ENCODE measurements at places on chromosomes 7 and 10. TPM values are rescaled to one million over a fixed set of nuclear protein-coding genes. Genes with fewer than 3 reads are reported as not detected.

DNA sequence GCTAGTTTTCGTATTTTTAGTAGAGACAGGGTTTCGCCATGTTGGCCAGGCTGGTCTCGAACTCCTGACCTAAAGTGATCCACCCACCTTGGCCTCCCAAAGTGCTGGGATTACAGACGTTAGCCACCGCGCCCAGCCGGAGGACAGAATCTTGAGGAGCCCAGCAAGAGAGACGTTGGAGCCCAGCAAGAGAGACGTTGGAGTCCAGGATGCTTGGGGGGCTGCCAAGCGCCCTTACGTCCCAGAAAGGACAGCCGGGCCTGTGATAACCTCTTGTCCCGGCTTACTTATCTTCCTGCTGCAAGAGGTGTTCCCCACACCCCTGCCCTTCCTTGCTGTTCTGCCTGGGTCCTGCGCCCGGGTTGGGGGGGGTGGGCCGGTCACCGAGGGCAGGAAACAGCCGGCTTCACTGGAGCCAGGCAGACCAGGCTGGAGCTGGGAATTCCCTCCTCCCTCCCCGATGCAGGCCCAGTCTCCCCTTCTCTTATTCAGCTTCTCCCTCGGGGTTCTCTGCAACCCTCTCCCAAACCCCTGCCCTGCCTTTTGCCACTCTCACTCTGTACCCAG, 1.9 kb upstream of the EPHB4 start:
- DNase-seq: peak; percentile 44

GRCh38 chr10:77529050-77529576, 108.5 kb downstream of the KCNMA1 start:
- DNase-seq: no peak

- no peak for DNase-seq
Measured at GRCh38 chr7:16455591-16455990, 9.9 kb downstream of the SOSTDC1 start.

DNA sequence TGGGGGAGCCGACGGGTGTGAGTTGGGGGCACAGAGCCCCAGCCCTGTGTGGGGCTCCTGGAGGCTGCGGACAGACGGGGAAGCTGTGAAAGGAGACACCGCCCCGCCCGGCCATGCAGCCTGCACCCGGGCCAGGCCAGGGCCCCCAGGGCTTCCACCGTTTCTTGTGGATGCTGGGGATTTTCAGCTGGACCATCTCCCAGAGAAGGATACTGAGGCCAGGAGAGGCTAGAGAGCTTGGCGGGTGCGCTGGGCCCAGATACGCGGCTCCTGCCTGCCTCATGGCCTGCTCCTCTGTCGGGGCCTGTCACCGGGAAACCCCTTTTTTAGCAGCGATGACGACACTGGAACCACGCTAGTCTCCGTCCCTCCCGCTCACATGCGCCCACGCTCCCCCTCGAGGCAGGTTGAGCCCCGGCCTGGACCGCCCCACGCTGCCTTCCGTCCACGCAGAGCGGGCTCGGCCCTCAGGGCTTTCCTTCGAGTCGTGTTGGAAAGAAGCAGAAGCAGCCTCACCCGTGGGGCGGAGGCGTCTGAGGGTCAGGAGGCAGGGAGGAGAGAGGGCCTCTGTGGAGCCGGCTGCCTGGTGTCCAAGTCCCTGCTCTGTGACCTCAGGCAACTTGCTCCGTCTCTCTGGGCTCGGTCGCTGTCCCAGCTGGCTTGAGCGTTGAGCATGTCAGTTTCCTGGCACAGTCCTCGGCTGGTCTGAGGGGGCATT, 11.7 kb downstream of the TMEM184A start:
- DNase-seq: no peak

DNA sequence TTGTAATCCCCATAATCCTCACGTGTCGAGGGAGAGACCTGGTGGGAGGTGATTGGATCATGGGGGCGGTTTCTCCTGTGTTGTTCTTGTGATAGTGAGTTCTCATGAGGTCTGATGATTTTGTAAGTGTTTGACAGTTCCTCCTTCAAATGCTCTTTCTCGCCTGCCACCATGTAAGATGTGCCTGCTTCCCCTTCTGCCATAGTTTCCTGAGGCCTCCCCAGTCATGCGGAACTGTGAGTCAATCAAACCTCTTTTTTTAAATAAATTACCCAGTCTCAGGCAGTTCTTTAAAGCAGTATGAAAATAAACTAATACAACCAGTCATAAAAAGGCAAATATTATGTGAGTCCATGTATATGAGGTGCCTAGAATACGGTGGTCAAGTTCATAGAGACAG, 87.5 kb downstream of the FRMD4A start:
- no peak for DNase-seq

GRCh38 chr7:144622745-144623144, 213.1 kb downstream of the TPK1 start:
- no peak for DNase-seq

DNA sequence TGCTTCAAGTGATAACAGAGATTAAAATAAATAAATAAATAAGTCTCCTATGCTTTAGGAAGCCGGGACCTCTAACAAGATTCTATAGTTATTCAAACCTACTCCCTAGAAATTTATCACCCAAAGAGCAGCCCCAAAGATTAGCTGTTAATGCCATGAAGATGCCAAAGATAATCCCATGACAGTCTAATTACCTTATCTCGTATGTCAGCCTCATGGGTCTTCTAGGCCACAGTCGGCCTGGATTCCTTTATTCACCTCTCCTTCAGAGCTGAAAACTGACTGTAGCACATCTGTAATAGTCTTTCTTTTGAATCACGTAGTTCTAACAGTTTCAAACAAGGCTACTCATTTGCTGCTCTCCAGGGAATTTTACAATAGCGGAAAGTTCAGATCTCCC, 24.2 kb downstream of the COL1A2 start:
- no peak for DNase-seq

GRCh38 chr7:156545979-156546378, 94.6 kb upstream of the RNF32 start:
- DNase-seq: no peak

GRCh38 chr7:555551-556160, 36.0 kb upstream of the PDGFA start:
- DNase-seq: no peak

DNA sequence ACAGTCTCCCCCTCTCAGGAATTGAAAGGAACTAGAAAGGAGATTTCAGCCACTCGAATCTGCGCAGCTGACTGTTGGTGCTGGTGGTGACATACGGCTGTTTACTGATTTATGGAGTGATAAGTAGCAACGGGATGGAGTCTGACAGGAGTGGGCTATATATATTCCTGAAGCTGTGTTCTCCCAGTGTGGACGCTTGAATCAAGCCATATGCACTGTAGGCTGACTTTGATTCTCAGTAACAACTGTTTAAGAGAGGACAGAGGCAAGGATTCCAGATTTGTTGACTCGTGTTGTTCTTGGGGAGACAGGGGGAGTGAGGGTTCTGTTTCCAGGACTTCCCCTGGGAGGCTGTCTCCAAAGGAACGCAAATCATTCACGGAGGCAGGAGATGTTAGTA, 260.1 kb upstream of the AUTS2 start:
- no peak for DNase-seq

DNA sequence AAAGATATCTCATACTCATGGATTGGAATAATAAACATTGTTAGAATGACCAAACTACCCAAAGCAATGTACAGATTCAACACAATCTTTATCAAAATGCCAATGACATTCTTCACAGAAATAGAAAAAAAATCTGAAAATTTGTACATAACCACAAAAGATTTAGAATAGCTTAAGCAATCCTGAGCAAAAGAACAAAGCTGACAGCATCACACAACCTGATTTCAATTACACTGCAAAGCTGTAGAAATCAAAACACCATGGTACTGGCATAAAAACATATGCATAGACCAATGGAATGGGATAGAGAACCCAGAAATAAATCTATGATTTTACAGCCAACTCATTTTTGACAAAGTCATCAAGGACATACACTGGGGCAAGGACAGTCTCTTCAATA, 130.0 kb upstream of the TMEM72 start:
- no peak for DNase-seq

DNA sequence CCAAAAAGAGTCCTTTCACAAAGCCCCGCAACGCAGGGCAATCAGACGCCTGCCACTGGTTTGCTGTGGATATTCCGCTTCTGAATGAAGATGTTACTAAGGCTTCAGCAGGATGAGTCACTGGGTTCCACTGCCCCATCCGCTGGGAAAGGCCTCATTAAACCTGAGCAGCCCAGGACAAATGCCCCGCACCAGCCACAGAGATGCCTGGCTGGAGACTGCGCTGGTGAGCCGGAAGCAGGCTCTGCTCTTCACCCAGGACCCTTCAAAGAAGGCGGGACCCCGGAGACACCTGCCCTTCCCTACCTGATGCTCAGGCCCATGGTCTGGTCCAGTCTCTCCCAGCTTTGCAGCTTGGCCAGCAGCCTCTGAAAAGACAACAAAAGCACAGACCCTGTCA, 19.8 kb downstream of the MAD1L1 start:
- DNase-seq: no peak

- no peak for DNase-seq
Measured at GRCh38 chr7:108459922-108460551, 3.8 kb upstream of the NRCAM start.

- DNase-seq: no peak
Measured at GRCh38 chr10:77522268-77522809, 115.3 kb downstream of the KCNMA1 start.

- DNase-seq: no peak
Measured at GRCh38 chr10:93074597-93075368, 1.1 kb downstream of the CYP26A1 start.

DNA sequence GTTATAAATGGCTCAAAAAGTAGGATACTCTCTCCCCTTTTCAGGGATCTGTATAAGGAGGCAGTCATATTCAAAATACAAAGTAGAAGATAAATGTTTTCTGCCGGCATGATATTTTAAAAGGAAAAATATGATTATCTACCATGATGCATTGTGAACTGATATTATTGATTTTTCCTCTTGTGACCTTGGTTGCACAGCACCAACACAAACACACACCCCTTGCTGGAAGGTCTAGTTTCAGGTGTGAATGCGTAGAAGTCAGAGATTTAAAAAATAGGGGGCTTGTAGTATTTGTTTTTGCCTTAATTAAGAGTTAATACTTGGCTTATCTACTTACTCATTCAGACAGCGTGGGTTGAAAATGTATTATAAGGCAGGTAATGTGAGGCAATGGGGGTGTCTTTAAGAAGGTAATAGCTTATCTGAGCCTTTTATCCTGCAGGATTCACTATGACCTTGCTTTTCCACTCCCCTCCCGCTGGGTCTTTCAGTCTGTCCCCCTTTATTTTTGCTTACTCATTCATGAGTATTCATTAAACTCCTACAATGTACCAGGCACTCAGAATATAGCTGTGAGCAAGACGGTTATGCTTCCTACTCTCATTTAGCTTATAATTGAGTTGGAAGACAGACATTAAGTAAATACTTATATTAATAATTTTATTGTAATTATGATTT, 390.6 kb downstream of the SDK1 start:
- DNase-seq: no peak

- DNase-seq: no peak
Measured at GRCh38 chr7:502296-502695, 17.4 kb downstream of the PDGFA start.

GRCh38 chr7:24595671-24596418, 22.6 kb downstream of the PALS2 start:
- no peak for DNase-seq

DNA sequence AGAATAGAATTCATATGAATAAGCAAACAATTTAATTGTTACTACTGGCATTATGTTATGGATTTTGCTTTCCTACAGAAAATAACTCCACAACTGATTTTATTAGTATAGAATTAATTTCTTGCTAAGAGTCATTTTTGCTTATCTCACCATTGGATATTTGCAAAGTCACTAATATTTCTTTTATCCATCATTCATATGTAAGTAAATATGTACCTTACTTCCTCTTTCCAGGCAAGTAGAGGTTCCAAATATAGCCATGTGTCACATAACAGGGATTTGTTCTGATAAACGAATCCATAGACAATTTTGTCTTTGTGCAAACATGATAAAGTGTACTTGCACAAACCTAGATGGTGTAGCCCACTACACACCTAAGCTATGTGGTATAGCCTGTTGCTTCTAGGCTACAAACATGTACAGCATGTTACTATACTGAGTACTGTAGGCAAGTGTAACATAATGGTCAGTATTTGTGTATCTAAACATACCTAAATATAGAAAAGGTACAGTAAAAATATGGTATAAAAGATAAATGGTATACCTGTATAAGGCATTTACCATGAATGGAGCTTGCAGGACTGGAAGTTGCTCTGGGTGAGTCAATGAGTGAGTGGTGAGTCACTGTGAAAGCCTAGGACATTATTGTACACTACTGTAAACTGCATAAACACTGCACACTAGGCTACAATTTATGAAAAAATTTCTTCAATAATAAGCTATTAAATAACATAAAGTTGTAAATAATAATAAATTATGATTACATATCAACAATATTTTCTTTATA, 18.3 kb downstream of the KLLN start:
- DNase-seq: no peak

GRCh38 chr10:46097576-46098317, 51.7 kb upstream of the MSMB start:
- no peak for DNase-seq

GRCh38 chr10:132689721-132690360, 96.1 kb downstream of the NKX6-2 start:
- DNase-seq: no peak

- peak; percentile 37 for DNase-seq
Measured at GRCh38 chr7:50266635-50267386, 37.7 kb upstream of the IKZF1 start.

Gene CCL26
- 0.91 TPM for total RNA-seq

Gene SAP25
- total RNA-seq: 5.5 TPM

Gene ZNF680
- total RNA-seq: 11.4 TPM

Gene ANKRD1
- total RNA-seq: 0.32 TPM

Gene KCNH2
- total RNA-seq: 3.3 TPM

Gene UBTD1
- total RNA-seq: 3.2 TPM

Gene ZMYND11
- total RNA-seq: 34.1 TPM

Gene CDHR1
- 105 TPM for total RNA-seq

Gene CFAP43
- total RNA-seq: 0.16 TPM

Gene TRPV6
- total RNA-seq: 0.61 TPM

Data from colonic mucosa (tissue), 4 donors.